ENCODE measurements at places on chromosomes 12 and 14.
A peak's percentile ranks its signal among the peaks of the same experiment; 100 is the strongest.

DNA sequence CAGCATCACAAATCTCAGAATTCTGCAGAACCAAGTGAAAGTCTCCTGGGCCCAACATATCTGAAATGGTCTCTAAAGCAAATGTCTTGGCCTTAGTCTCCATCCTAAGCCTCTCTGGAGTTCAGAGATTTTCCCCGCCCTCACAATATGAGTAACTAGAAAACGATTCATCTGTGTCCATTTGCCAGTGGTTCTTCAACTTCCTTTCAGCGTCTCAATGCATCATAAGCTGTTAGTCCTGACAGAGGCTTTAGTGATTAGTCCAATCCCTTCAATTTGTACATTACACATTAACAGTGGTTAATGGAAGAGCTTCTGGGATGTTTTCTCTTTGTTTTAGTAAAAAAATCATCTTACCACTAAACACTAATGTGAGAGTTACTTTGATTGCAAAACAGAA, 17.4 kb downstream of the NPC2 start:
- no peak overlapping the region for H3K4me3 ChIP-seq
- H3K27ac ChIP-seq, result no peak overlapping the region
- no peak for DNase-seq
- peaks cover 7% of the 10 kb centered on the region for H3K36me3 ChIP-seq
- H3K27me3 ChIP-seq, result no peaks in the 10 kb centered on the region

GRCh38 chr12:125192690-125193221, 127.5 kb downstream of the AACS start:
- peaks cover 5% of the 10 kb centered on the region for H3K4me1 ChIP-seq
- no peak overlapping the region for H3K27ac ChIP-seq
- H3K27me3 ChIP-seq, result peaks cover 9% of the 10 kb centered on the region
- no peaks in the 10 kb centered on the region for H3K36me3 ChIP-seq
- no peak for DNase-seq

GRCh38 chr14:100342195-100342594, 19.1 kb downstream of the SLC25A47 start:
- H3K27me3 ChIP-seq, result no peaks in the 10 kb centered on the region
- H3K36me3 ChIP-seq, result peaks cover 34% of the 10 kb centered on the region
- H3K27ac ChIP-seq, result no peak overlapping the region
- no peaks in the 10 kb centered on the region for H3K4me1 ChIP-seq

GRCh38 chr14:50776522-50776921, 54.4 kb downstream of the NIN start:
- no peaks in the 10 kb centered on the region for H3K27me3 ChIP-seq
- no peak for DNase-seq
- peaks cover 8% of the 10 kb centered on the region for H3K4me1 ChIP-seq
- no peak overlapping the region for H3K27ac ChIP-seq
- H3K4me3 ChIP-seq, result no peak overlapping the region
- H3K36me3 ChIP-seq, result peaks cover 3% of the 10 kb centered on the region

DNA sequence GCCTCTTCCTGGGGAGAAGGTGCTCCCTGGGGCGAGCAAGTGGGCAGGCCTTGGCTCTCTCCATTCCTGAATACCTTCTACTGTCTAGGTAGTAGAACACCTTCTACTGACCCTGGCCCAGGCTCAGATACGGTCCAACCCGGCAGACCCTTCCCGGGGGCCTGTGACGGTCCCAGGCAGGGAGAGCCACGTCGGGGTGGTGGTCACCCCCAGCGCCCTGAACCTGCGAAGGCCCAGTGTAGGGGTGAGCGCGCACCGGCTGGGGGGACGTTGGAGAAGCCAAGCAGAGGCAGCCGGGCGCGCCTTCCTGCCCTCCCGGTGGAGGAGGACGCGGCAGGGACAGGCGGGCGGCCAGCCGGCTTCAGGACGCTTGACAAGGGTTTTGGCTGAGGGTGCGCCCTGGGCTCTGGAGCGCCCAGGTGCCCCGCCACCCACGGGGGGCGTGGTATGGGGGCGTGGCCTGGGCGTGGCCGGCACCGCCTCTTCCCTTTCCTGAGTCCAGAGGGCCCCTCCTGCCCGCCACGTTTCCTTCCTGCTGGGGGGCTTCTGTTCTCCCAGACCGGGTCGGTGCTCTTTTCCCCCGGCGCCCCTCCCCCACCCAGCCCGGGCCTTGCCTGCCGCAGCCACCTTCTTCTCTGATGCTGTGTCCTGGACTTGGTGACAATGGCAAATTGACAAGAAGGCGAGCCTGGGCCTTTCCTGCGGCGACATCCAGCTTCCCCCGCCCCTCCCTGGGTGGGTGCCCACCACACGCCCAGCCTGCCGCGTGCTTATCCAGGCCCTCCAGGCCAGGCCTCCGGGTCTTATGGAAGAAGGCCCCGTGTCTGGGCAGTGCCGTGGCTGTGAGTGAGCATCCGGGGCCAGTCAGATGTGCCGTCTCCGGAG, 24.5 kb upstream of the PPP1R13B start:
- peak; percentile 64 for DNase-seq
- H3K36me3 ChIP-seq, result no peaks in the 10 kb centered on the region
- H3K27ac ChIP-seq, result no peak overlapping the region
- peaks cover 5% of the 10 kb centered on the region for H3K4me1 ChIP-seq
- no peaks in the 10 kb centered on the region for H3K27me3 ChIP-seq

GRCh38 chr14:63045612-63046320, 508 bp upstream of the KCNH5 start:
- no peak overlapping the region for H3K27ac ChIP-seq
- H3K27me3 ChIP-seq, result peaks cover 3% of the 10 kb centered on the region
- H3K4me3 ChIP-seq, result peak overlapping the region; percentile 65
- H3K36me3 ChIP-seq, result no peaks in the 10 kb centered on the region
- peaks cover 4% of the 10 kb centered on the region for H3K4me1 ChIP-seq
- DNase-seq, result peak; percentile 89

DNA sequence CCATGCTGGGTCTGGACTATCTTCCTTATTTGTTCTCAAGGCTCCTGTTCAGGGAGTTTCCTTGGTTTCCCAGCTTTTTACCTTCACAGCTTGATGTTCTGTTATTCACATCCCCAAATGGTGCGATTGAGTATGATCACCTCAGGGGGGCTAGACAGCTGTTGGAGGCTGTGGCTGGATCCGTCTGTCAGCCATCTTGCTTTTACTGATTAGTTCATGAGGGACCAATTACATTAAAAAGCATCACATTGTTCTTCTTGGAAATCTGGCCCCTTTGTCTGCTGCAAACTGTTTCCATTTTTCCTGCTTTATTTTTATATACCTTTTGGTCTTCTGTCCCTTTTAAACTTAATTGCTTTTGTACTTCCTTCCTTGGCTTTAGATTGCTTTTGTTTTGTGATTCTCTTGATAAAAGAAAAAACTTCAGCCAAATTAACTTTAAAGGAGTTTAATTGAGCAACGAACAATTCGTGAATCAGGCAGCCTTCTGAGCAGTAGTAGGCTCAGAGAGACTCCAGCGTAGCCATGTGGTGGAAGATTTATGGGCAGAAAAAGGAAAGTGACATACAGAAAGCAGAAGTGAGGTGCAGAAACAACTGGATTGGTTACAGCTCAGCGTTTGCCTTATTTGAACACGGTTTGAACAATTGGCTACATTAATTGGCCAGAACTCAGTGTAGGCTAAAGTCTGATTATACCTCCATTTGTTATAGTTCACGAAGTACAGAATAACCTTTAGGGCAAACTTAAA, 208.7 kb downstream of the AEBP2 start:
- no peaks in the 10 kb centered on the region for H3K4me1 ChIP-seq
- H3K36me3 ChIP-seq, result no peaks in the 10 kb centered on the region
- H3K27me3 ChIP-seq, result peaks cover 2% of the 10 kb centered on the region
- no peak overlapping the region for H3K4me3 ChIP-seq

DNA sequence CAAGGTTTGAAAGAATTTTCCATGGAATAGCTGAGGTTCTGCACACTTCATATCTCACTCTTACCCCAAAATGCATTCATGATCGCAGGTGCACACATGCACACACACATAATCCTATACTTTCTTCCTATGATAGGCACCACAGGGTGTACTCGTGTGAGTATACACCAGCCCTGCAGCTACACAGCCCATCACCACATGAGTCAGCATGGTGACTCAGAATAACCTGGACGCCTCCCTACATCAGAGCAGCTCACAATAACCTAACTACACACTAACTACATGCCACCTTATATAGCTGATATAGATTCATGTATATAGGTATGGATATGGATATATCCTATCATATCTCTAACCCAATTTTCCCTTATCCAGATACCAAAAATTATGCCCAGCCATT, 850.2 kb upstream of the TMEM132C start:
- no peaks in the 10 kb centered on the region for H3K27me3 ChIP-seq
- no peak overlapping the region for H3K4me3 ChIP-seq
- H3K4me1 ChIP-seq, result no peaks in the 10 kb centered on the region
- DNase-seq, result no peak
- H3K36me3 ChIP-seq, result no peaks in the 10 kb centered on the region

Data from mesendoderm (in vitro differentiated cells).